ENCODE measurements at places on chromosomes 12 and 14.

DNA sequence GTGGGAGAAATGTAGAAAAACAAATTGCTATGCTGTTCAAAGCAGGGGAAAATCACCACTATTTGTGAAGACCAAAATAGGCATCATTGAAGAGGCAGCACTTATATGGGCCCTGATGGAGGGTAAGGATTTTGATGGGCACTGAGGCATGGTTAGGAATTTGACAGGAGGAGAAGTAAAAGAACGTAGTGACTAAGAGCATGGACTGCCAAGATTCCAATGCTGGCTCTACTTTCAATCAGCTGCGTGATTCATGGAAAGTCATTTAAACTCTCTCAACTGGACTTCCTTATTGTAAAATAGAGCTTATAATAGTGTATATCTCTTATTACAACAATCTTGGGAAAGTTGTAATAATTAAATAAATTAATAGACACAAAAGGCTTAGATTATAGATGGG is 267.7 kb upstream of the G2E3 start:
- H3K4me1 ChIP-seq, result no peaks in the 10 kb centered on the region
- no peak overlapping the region for H3K27ac ChIP-seq
- H3K4me3 ChIP-seq, result no peak overlapping the region
- DNase-seq, result no peak
- H3K27me3 ChIP-seq, result no peaks in the 10 kb centered on the region
- no peaks in the 10 kb centered on the region for H3K36me3 ChIP-seq

DNA sequence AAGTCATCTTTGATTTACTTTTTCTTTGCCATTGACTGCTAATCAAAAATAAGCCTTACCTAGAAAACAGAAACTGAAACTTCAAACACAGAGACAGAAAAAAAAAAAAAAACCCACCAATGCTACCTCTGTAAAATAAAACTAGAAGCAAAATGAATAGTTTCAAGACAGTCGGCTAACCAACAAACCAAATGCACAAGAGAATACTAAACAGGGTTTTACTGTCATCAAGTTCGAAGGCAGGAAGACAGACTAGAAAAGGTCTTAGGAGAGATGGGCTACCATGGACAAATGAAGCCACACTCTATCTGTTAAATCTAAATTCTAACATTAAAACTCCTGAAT is 59.5 kb downstream of the SEL1L start:
- H3K36me3 ChIP-seq, result peaks cover 36% of the 10 kb centered on the region
- H3K27me3 ChIP-seq, result no peaks in the 10 kb centered on the region
- H3K4me1 ChIP-seq, result peaks cover 55% of the 10 kb centered on the region
- DNase-seq, result no peak

DNA sequence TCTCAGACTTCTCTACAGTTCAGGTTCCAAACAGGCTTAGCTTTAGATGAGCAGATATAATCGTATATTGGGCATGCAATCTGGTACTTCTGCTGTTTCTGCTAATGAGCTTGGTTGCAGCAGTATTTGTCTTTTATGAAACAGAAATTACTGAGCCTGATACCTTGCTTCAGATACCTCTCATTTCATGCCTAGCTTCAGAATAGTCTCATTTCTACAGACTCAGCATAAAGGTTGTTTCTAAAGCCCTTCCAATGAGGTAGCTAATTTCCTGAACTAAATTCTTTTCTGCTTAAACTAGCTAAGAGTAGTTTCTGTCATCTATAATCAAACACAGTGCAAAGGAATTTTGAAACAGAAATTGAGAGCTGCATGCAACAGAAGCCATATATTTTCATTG is 275.0 kb upstream of the KITLG start:
- no peaks in the 10 kb centered on the region for H3K36me3 ChIP-seq
- no peaks in the 10 kb centered on the region for H3K4me1 ChIP-seq
- DNase-seq, result no peak
- H3K4me3 ChIP-seq, result no peak overlapping the region

DNA sequence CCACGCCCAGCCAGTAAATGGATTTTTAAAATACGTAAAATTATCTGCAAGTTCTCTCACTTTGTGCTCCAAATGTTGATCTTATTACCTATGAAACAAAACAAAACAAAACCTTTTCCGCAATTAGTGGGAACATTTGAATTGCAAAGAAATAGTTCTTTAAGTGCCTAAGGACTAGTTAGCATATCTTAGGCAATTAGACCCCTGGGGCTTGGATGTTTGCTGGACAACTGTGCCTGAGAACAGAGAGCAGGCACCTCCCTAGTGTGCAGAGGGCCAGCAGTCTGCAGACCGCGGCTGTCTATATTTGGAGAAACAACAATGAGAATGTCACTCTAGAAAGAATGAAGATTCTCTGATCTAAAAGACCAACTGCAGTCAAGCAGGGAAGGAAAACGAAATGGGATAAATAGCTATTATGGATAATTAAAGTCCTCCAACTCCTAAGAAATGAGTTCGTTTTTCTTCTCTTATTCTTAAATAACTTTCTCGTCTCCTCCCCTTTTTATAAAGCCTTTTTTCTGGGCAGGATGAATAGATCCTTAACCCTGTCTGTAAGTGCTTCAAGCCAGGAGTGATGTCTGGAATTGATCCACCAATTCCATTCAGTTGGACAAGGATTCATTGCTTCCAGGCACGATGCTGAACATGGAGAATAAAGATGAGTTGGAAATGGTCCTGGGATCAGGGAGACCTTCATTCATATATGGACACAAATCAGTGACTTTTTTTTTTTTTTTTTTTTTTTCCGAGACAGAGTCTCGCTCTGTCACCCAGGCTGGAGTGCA is 16.2 kb downstream of the SLC17A8 start:
- no peak overlapping the region for H3K4me3 ChIP-seq
- H3K27ac ChIP-seq, result no peak overlapping the region
- H3K27me3 ChIP-seq, result peaks cover 13% of the 10 kb centered on the region
- H3K4me1 ChIP-seq, result no peaks in the 10 kb centered on the region
- H3K36me3 ChIP-seq, result no peaks in the 10 kb centered on the region

- DNase-seq, result no peak
- peak overlapping the region; percentile 30 for H3K27ac ChIP-seq
- no peaks in the 10 kb centered on the region for H3K36me3 ChIP-seq
- H3K4me3 ChIP-seq, result peak overlapping the region; percentile 58
- H3K4me1 ChIP-seq, result peaks cover 30% of the 10 kb centered on the region
- H3K27me3 ChIP-seq, result peaks cover 37% of the 10 kb centered on the region
Observed at GRCh38 chr12:6791931-6792520, 2.7 kb downstream of the CD4 start.

DNA sequence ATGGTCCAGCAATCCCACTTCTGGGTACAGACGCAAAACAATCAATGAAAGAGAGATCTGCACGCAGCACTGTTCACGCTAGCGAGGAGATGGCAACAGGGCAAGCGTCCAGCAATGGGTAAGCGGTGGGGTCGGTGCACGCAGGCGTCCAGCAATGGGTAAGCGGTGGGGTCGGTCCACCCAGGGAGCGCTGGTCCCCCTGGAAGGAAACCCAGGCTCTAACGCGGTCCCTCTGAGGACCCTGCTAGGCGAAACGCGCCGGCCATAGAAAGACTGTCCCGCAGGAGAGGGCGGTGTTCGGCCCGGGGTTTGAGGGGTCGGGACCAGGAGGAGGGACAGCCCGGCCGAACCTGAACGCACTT is 618 bp upstream of the PGAM5 start:
- H3K27ac ChIP-seq, result peak overlapping the region; percentile 80
- H3K36me3 ChIP-seq, result peaks cover 14% of the 10 kb centered on the region
- peak overlapping the region; percentile 92 for H3K4me3 ChIP-seq
- DNase-seq, result no peak

DNA sequence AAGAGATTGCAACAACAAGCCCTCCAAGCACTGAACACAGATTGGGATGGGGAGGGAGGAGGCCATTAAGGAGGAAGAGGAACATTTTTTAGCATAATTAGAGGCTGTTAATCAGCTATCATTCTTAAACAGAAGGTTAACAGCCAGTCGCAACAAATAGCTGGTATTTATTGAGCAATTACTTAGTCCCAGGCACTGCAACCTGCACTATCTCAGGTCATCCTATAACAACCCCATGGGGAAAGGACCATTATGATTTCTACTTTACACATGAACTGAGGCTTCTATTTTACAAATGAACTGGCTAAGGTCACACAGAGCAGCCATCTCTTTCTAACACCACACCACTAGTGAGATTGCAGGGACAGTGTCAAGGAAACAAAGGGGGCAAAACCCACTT is 10.4 kb downstream of the RAB35 start:
- DNase-seq, result no peak
- peaks cover 29% of the 10 kb centered on the region for H3K4me1 ChIP-seq
- H3K36me3 ChIP-seq, result peaks cover 14% of the 10 kb centered on the region

DNA sequence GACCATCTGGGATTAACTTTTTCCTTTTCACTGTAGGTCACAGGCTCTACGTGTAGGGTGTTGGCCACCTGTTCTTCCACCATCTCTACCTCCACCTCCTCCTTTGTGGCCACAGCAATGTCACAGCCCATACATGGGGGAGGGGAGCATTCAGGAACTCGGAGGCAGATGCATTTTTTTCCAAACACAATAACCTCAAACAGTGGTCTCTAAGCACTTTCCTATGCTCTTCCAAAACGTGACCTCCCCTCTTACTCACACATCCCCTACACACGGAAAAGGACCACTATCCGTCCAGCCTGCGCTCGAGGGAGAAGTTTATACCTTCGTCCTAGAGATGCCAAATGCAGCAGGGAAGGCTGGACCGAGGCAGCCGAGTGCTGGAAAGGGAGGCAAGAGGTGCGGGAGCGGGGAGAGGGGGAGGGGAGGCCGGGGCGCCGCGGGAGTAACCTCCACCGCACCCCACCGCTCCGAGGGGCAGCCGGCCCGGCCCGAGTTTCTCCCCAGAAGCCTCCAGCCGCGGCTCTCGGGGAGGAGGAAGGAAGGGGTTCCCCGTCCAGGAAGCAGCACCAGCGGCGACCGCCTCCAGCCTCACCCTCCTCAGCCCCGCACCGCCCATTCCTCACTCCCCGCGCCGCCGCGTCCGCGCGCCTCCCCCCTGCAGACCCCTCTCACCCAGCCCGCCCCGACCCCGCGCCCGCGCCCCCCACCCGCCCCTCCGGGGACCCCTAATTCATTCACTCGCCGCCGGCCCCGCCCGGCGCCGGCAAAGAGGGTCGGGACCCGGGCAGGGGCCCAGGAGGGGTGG is 594 bp downstream of the KRAS start:
- no peaks in the 10 kb centered on the region for H3K27me3 ChIP-seq
- peaks cover 29% of the 10 kb centered on the region for H3K4me1 ChIP-seq
- DNase-seq, result peak; percentile 65
- H3K27ac ChIP-seq, result peak overlapping the region; percentile 92

DNA sequence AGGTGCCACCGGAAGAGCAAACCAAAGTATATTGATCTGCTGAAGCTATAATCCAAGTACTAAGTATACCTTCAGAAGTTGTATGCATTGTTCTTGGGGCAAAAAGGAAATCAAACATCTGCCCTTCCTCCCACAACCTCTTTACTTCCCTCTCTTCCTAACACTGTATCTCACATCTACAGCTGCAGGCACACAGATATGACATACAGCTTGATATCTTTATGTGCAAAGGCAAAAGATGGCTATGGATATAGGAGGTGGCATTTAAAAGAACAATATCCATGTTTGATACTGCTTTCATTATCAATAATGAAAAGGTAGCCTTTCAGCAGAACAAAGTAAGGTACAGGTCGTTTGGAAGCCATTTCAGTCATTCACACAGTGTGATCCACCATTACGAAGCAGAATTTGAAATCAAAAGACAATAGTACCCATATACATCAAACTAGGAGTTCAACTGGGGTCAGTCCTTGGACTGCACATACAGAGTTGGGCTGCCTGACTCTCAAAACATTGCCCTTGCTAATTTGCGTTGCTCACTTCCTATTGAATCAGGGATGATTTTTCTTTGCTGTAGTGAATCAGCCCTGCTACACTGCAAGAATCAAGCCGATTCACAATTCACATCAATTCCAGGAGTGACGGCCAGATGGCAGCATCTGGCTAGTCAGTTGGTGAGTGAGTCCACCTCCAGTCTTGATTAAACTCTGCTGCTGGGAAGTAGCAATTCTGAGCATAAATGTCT is 8.9 kb downstream of the ANG start:
- no peak overlapping the region for H3K4me3 ChIP-seq
- peak; percentile 62 for DNase-seq
- H3K36me3 ChIP-seq, result no peaks in the 10 kb centered on the region
- H3K27ac ChIP-seq, result no peak overlapping the region

DNA sequence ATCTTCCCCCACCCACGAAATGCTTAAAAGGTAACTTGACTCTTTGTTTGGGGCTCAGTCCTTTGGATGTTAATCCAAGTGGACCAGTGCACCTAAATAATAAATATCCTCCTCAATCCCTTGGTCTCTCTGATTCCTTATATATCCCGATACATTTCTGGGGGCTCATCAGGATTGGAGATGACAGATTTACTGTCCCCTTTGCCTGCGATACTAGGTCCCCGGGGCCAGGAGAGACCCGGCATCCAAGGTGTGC is 26.3 kb downstream of the KLRK1 start:
- peaks cover 41% of the 10 kb centered on the region for H3K4me1 ChIP-seq
- H3K27ac ChIP-seq, result no peak overlapping the region
- no peak for DNase-seq
- no peak overlapping the region for H3K4me3 ChIP-seq
- H3K27me3 ChIP-seq, result no peaks in the 10 kb centered on the region

GRCh38 chr14:68264260-68264569 is 444.6 kb downstream of the RAD51B start:
- H3K36me3 ChIP-seq, result peaks cover 4% of the 10 kb centered on the region
- H3K27ac ChIP-seq, result no peak overlapping the region
- DNase-seq, result no peak
- peaks cover 37% of the 10 kb centered on the region for H3K4me1 ChIP-seq
- H3K4me3 ChIP-seq, result no peak overlapping the region
- no peaks in the 10 kb centered on the region for H3K27me3 ChIP-seq

DNA sequence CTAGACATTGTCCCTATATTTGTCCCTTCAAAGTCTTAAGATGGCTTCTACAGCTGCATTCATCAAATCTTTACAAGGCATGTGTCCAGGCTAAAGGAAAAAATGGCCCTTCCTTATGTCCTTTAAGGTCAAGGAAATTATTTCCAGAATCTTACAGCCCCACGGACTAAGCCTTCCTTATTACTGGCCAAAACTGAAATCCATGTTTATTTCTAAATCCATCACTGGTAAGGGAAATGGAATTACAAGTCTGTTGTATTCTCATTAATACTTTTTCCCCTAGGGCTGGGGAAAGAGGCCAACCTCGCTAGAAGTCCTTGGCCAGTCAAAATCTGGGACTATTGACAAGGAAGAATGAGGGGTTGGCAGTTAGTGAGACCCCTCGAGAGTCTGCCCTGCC is 252.5 kb downstream of the TMEM132C start:
- H3K27me3 ChIP-seq, result no peaks in the 10 kb centered on the region
- no peaks in the 10 kb centered on the region for H3K36me3 ChIP-seq
- no peak for DNase-seq
- H3K4me3 ChIP-seq, result no peak overlapping the region

DNA sequence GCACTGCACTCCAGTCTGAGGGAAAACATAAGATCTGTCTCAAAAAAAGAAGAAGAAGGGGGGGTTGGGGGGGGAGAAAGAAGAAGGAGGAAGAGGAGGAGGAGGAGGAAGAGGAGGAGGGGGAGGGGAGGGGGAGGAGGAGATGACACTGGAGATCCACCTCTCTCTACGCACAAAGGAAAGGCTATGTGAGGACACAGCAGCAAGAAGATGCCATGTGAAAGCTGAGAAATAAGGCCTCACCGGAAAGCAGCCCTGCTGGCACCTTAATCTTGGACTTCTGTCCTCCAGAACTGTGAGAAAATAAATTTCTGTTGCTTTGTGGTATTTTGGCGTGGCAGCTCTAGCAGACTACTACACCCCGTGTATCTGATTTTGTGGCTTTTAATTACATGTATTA is 477.9 kb downstream of the MED13L start:
- H3K27me3 ChIP-seq, result no peaks in the 10 kb centered on the region
- H3K36me3 ChIP-seq, result no peaks in the 10 kb centered on the region
- no peak for DNase-seq
- H3K4me1 ChIP-seq, result no peaks in the 10 kb centered on the region
- no peak overlapping the region for H3K27ac ChIP-seq
